Cardiac muscle cell (in vitro differentiated cells and primary cell): ENCODE measurements at places on chromosomes 1 and 21.

DNA sequence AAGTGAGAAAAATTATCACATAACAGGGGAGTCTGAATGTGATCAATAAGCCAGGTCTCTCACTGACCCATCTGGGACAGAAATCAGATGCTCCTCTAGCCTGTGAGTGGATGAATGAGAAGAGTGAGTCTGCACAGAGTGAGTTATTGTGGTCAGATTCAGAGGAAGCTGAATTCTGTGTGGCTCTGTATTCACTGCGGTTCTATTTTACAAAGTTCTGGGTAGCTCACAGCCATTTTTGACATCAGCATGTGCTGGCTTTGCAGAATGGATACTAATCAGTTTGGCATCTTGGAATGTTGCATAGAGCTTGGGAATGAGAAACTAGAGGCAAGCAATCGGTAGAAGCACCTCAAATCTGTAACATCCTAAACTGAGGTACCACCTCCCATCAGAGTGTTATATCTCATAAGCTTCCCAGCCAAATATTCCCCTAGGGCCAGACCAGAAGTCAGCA lies 3.8 kb downstream of the COLGALT2 start:
- DNase-seq, result no peak

DNA sequence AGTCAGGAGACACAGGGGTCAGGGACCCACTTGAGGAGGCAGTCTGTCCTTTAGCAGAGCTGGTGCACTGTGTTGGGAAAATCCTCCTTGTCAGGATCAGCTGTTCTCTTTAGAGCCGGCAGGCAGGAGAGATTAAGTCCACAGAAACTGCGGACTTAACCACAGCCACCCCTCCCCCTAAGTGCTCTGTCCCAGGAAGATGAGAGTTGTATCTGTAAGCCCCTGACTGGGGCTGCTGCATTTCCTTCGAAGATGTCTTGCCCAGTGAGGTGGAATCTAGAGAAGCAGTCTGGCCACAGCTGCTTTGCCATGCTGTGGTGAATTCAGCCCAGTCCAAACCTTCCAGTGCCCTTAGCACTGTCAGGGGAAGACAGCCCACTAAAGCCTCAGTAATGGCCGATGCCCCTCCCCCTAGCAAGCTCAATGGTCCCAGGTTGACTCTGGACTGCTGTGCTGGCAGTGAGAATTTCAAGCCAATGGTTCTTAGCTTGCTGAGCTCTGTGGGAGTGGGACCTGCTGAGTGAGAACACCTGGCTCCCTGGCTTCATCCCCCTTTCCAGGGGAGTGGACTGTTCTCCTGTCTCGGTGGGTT lies 172.8 kb downstream of the ST6GALNAC3 start:
- DNase-seq, result peak; percentile 55

DNA sequence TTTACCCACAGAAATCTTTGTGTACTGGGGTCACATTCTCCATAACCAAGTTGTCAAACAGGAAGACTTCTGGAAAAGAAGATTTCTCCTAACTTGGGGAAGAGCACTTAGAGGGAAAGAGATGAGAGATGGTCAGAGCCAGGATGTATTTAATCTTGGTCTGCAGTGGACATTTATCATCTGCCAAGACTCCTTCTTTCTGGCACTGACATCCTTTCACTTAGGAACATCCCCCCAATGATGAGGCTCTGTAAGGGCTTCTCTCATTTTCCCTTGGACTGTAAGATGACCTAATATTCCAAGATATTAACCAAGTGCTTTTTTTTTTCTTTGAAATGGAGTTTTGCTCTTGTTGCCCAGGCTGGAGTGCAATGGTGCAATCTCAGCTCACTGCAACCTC lies 39.3 kb upstream of the IGSF3 start:
- no peak for DNase-seq

- DNase-seq, result no peak
These were observed 18.6 kb downstream of the NADK start for GRCh38 chr1:1759456-1760344.
